ENCODE measurements at places on chromosomes 2 and 18. TPM values are rescaled to one million over a fixed set of nuclear protein-coding genes. Genes with fewer than 3 reads are reported as not detected.

MRPL30 gene
- total RNA-seq: 25.5 TPM

TMEM178A gene
- not detected for total RNA-seq

PLCL1 gene
- total RNA-seq: 0.78 TPM

TRMT61B gene
- 21.4 TPM for total RNA-seq

WNT10A gene
- 0.18 TPM for total RNA-seq

OXER1 gene
- total RNA-seq: 0.12 TPM

NAGK gene
- 75.2 TPM for total RNA-seq

RTKN gene
- total RNA-seq: 4.2 TPM

PTPRM gene
- 10.4 TPM for total RNA-seq

ATL2 gene
- 62.1 TPM for total RNA-seq

ICOS gene
- 143 TPM for total RNA-seq

ZNF396 gene
- 0.60 TPM for total RNA-seq

GATA6 gene
- total RNA-seq: not detected

PLEKHH2 gene
- total RNA-seq: 0.12 TPM

PDE11A gene
- total RNA-seq: not detected

ATP6V1C2 gene
- 0.05 TPM for total RNA-seq

LYG2 gene
- not detected for total RNA-seq

COL4A3 gene
- not detected for total RNA-seq

CCL20 gene
- 3.2 TPM for total RNA-seq

MTCL1 gene
- total RNA-seq: 0.20 TPM

C2orf81 gene
- 1.9 TPM for total RNA-seq

EPB41L3 gene
- total RNA-seq: 1.7 TPM

MROH2A gene
- not detected for total RNA-seq

ALPP gene
- not detected for total RNA-seq

SCN3A gene
- total RNA-seq: not detected

SP100 gene
- 161 TPM for total RNA-seq

PCARE gene
- total RNA-seq: not detected

MC4R gene
- total RNA-seq: not detected

CREG2 gene
- total RNA-seq: not detected

AGXT gene
- total RNA-seq: not detected

EVA1A gene
- not detected for total RNA-seq
